Retina (tissue), 1 donor: ENCODE measurements at places on chromosomes 1 and 21.
A peak's percentile ranks its signal among the peaks of the same experiment; 100 is the strongest.

DNA sequence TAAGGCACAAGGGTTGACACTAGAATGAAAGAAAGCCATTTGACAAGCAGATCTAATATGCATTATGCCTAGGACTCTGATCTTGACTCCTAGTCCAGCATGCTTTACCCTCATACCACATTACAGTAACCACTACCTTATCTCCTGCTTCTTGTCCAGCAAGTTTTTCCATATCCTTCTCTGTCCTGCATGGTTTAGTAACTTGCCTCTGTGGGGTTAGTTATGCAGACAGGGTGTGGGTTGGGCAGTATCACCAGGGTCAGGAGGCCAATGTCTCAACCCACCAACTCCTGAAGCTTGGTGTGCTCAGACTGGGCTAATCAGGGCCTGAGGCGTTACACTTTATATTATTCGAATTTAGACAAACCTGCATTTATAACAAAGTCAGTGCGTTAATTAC, 18.8 kb downstream of the DHDDS start:
- DNase-seq = no peak

DNA sequence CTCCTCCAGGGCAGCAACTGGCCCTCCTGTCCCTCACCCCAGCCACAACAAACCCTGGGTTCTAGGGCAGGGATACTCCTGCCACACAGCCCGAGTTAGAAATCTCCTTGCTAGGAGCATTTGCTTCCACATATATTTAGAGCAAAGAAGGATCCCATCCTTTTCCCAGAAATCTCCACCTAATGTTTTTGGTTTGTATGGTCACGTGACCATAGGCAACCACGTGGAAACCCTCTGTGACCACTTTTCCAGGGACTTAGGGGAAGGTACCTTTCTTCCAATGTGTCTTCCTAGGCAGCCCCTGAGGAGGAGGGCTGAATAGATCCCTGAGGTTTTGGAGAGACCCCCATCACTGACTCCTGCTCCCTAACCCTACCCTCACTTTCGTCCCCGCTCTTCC, 25.5 kb downstream of the VANGL2 start:
- DNase-seq = no peak

DNA sequence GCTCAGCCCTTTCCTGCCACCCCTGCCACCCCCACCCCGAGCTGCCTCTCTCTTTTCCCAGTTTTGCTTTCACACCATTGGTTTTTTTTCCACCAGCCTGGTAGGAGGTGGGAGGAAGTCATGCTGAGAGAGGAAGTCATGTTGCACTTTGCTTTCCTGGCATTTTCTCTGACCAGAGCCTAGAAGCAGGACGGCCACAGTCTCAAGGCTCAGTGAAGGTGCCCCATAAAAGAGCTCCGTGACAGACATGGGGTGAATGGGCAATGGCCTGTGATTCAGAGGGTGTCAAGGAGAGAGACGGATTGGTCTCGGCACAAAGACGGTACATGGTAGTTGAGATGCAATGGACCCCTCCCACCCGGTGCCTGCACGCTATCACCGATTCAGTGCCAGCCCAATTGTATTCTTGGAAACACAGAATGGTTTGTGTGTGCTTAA, 42.1 kb upstream of the DMRTB1 start:
- no peak for DNase-seq

DNA sequence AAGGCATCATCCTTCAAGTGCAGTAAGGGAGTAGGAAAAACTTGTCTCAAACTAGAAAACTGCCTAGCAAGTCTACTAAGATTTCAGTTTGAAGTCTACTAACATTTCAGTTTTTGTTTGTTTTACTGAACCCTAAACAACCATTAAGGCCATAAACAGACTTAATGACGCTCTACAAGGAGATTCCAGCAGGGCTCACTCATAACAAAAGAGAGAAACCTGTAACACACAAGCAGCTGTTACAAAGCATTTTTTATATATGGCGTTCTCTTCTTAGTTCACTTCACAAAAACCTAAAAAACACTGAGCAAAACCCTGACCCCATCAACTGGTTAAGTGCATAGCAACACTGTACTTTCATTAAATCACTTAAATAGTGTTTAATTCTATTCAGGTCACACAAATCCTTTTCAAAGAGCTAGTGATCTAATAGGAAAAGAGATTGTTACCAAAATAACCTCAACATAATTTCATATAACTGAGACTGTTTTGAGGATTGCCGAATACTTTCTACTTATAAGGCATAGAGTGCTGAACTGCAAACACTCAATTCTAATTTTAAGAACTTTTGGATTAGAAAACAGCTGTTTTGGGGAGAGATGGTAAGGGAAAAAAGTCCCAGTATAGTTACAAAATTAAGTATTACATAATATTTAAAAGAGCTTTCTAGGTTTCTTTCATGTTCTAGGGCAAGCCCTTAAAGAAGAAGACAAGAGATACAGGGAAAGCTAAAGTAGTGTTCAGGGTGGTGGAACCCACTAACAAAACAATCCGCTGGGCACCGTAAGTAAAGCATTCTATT, 1.4 kb downstream of the B3GALNT2 start:
- DNase-seq = no peak

DNA sequence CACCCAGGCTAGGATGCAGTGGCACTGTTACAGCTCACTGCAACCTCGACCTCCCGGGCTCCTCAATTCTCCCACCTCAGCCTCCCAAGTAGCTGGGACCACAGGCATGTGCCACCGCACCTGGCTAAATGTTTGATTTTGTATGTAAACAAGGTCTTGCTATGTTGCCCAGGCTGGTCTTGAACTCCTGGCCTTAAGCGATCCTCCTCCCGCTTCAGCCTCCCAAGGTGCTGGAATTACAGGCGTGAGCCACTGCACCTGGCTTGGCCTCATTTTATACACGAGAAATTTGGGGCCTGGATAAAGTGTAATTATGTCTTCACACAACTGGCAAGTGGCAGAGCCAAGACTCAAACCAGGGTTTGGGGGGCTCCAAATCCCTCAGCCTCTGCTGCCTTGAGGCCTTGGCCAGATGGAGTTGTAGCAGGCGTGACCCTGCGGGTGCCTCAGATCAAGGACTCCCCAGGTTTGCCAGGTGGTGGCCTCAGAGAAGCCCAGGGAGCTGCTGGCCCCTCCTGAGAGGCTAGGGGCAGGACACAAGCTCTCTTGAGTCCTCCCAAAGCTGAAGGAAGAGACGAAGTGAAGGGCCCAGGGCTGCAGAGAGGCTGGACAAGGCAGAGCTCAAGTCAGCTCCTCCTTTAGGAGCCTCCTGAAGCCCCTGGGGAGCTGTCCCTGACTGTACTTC, 61.7 kb downstream of the MDM4 start:
- no peak for DNase-seq

- no peak for DNase-seq
These were observed 159.1 kb downstream of the EDEM3 start for GRCh38 chr1:184595596-184595995.

GRCh38 chr1:81004011-81004410, 796.7 kb upstream of the ADGRL2 start:
- DNase-seq = no peak

GRCh38 chr1:187114792-187115191, 286.0 kb downstream of the PLA2G4A start:
- no peak for DNase-seq

DNA sequence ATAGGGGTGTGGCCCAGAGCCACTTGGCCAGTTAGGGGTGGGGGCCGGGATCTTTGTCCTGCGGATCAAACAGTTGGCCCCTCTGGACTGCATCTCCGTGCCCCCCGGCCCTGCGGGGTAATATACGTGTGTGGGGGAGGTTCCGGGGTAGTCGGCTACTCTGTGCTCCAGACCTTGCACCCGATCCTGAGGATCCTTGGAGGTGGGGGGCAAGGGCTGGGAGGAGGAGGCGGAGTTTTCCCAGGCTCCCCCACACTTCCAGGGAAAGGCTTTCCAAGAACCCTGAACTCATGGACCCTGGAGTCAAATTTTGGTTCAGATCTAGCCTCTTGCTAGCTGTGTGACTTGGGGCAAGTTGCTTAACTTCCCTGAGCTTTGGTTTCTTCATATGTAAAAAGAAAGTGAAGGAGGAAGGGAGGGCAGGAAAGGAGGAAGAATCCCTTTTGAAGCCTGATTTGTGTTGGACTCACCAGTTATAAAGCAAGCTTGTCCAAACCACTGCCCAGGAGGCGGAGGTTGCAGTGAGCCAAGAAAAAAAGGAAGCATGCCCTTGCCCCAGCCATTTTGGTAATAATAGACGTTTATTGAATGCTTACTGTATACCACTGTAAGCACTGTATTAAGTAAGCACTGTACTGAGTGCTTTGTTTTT, 686 bp downstream of the MIIP start:
- DNase-seq = no peak

DNA sequence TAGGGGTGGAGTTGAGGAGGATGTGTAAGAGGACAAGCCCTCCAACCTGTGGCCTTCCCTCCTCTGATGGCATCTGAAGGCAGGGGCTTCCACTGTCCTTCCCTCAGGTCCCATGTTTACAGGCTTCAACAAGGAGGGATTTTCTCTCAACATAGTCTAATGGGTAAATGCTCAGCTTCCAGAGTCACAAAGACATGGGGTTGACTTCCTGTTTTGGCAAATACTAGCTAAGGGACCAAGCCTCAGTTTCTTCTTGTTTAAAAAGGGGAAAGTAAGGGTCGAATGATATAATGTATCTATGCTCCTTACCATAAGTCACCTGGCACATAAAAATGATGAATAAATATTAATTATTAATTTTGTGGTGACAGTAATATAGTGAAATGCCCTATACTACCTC, 3.1 kb downstream of the SV2A start:
- no peak for DNase-seq

GRCh38 chr21:17848228-17848627, 29.1 kb upstream of the C21orf91 start:
- DNase-seq = no peak

GRCh38 chr1:29960876-29961275, 724.6 kb downstream of the PTPRU start:
- DNase-seq = peak; percentile 63

GRCh38 chr1:3496916-3497315, 42.5 kb downstream of the ARHGEF16 start:
- no peak for DNase-seq
